SK-MEL-5 (cell line): ENCODE measurements at places on chromosomes 12 and 14. TPM values are rescaled to one million over a fixed set of nuclear protein-coding genes. Genes with fewer than 3 reads are reported as not detected.

GRCh38 chr12:79961411-79961810 lies 26.5 kb upstream of the PPP1R12A start:
- no peak for DNase-seq

DNA sequence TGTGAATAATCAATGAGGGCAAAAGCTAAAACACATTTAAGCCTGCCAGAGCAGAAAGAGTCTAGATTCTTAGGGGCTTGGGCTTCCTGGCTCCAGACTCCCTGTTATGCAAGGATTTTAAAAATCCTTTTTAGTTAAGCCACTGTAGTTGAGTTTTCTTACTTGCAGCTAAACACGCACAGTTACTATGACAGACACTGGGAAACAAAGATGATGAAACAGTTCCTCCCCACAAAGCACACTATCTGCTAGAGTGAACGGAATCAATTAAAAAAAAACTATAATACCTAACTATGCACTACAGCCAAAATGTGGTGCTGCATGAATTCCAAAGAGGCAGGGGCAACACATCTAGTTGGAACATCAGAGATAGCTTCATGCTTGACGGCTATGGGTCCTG lies 28.2 kb downstream of the RPS6KA5 start:
- DNase-seq, result no peak

Gene PIGH
- total RNA-seq, result 48.7 and 52.4 TPM in 2 replicates

GRCh38 chr12:106975993-106976658 lies 10.8 kb downstream of the MTERF2 start:
- no peak for DNase-seq

Gene CHST11
- total RNA-seq, result 27.4 TPM in 2 replicates
